Psoas muscle (tissue), 8 donors: ENCODE measurements at places on chromosomes 1 and 21. TPM values are rescaled to one million over a fixed set of nuclear protein-coding genes. Genes with fewer than 3 reads are reported as not detected.

The TRNP1 gene
- total RNA-seq = 3.8 TPM

The GPR3 gene
- total RNA-seq = 1.3 TPM

The MLLT11 gene
- 4.9 TPM for total RNA-seq

The PEX14 gene
- 21.0 TPM for total RNA-seq

DNA sequence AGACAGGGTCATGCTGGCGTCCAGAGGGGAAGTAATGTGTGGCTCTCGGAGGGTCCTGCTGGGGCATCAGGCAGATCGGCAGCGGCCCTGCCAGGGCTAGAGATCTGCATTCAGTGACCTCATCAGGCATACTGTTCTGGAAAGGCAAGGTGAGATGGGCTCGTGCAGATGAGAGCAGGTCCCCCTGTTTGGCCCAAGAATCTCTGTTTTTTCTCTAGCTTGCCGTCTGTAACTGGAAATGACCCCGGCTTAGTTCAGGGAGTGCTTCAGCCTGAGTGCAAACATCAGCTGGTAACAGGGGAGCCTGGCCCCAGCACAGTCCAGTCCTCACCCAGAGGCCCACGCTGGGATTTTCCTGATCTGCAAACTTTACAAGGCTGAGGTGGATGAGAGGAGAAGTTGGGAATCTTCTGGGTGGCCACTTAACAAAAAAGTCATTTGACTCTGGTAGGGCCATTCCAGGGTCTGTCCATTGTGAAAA is 2.1 kb downstream of the FAM163A start:
- DNase-seq = no peak

DNA sequence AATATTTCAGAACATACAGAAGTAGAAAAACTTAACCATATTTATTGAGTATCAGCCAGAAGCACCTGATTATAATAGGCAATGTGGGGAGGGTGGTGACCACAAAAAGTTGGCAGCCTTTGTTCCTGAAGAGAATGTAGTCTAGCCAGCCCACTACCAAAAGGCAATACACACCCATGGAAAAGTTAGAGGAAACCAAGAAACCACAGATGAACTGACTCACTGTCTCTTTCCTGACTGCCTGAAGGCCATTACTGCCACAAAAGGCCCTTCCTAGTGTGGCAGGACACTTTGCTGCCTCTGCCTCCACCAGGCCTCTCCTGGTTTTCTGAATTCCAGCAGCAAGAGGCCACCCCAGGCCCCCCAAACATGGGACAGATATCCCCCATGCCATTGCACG is 14.6 kb upstream of the PROX1 start:
- DNase-seq = no peak

DNA sequence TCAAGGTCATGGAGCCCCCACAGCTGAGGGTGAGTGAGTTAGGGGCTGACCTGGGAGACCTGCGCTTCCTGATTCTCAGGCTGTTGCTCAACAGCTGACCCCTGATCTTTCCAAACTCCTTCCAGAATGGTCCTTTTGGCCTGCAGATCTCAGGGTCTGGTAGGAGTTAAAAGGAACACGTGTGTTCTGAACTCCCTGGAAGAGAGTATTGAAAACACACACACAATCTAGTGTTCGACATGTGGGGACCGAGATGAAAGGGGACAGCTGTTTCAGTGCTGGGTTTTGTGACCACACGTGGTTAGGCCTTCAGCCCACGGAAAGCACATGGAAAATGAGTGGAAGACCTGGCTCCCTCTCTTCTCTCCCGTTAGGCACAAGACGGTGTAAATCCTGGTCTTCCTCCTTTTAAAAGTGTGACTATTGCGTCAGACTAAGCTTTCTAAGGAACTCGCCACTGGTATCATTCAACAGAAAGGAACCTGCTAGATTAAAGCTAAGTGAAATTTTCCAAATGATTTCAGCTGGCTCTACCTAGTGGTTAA is 49.6 kb downstream of the RUNX1 start:
- DNase-seq = no peak

GRCh38 chr1:232620356-232620969 is 9.5 kb downstream of the SIPA1L2 start:
- no peak for DNase-seq

- DNase-seq = no peak
These were observed 299.3 kb upstream of the VAMP3 start for GRCh38 chr1:7471836-7472235.

- DNase-seq = no peak
These were observed 59.5 kb downstream of the CDK18 start for GRCh38 chr1:205563927-205564441.
